ENCODE measurements at places on chromosomes 4 and X.

- no peak for DNase-seq
Measured at GRCh38 chrX:65695849-65696449, 28.5 kb downstream of the MSN start.

DNA sequence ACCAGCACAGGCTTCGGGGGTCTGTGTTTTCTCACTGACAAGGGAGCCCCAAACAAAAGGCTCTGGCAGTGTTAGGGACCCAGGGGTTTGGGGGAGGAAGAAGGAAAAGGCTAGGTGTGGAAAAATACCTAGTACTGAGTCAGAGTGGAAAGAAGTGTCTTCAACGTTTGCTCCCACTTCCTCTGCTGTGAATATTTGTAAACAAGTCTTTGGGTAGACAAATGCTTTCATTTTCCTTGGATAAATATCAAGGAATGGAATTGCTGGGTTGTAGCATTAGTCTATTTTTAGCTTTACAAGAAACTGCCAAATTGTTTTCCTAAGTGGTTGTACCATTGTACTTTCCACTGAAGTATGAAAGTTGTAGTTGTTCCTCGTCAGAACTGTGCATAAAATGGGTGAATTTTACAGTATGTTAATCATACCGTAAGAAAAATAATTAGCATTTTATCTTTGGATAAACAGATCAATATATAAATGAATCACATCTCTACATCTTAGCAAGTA lies 17.4 kb downstream of the COL4A5 start:
- DNase-seq: no peak

GRCh38 chr4:93658443-93658842 lies 170.1 kb upstream of the ATOH1 start:
- no peak for DNase-seq

DNA sequence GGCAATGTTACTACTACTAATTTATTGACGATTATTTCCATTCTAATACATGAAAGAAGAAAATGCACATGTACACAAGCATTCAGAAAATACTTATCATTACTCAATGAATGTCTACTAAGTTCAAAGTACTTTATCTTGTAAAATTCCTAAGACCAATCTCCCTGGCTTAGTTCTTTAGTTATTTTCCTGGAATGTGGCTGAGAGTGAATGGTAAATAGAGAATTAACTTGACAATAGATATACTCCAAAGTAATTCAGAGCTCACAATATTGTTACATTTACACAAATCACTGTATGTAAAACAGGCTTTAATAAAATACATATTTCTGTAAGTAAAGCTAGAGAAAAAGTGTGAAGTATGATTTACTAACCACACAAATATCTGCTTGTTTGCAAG lies 79.7 kb downstream of the PDS5A start:
- DNase-seq: no peak

Data from amygdala (tissue), 56 donors.